ENCODE measurements at places on chromosomes 1 and 21. TPM values are rescaled to one million over a fixed set of nuclear protein-coding genes. Genes with fewer than 3 reads are reported as not detected.

The DPT gene
- not detected for total RNA-seq

The ATP6V1G3 gene
- not detected for total RNA-seq

DNA sequence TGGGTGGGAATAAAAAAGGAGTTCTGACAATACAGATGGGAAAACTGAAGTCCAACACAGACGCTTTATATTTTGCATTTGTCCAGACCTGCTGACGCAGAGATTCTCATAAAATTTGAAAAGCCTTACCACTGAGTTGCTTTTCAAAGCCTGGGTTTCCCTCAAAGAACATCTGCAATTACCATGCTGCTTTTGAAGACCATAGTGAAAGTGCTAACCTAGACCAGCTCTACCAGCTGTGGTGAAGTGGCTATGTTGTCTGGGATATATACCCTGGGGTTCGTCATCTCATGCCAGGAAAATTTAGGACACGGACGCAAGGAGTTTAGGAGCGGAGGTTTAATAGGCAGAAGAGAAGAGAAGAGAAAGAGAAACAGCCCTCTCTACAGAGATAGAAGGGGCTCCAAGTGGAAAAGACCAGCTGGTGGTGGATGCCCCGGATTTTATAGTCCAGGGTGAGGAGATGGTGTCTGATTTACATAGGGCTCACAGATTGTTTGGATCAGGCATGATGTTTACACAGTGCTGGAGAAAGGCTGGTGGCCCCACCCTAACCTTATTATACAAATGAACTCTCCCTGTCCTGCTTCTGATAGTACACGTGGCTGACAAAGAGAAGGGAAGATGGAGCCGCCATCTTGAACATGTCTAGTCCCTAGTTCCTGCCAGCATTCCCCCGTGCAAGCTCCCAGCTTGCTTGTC lies 73.8 kb downstream of the AK4 start:
- no peak for DNase-seq
- no peaks in the 10 kb centered on the region for H3K27me3 ChIP-seq
- H3K36me3 ChIP-seq: peaks cover 5% of the 10 kb centered on the region
- H3K4me3 ChIP-seq: no peak overlapping the region
- H3K27ac ChIP-seq: no peak overlapping the region

GRCh38 chr1:90193116-90193515 lies 198.2 kb downstream of the ZNF326 start:
- no peak for DNase-seq
- no peak overlapping the region for H3K4me3 ChIP-seq

GRCh38 chr1:51799372-51799771 lies 79.2 kb downstream of the NRDC start:
- peaks cover 60% of the 10 kb centered on the region for H3K36me3 ChIP-seq
- DNase-seq: no peak

- H3K27ac ChIP-seq: no peak overlapping the region
- DNase-seq: no peak
- no peaks in the 10 kb centered on the region for H3K4me1 ChIP-seq
- peaks cover 10% of the 10 kb centered on the region for H3K27me3 ChIP-seq
- no peaks in the 10 kb centered on the region for H3K36me3 ChIP-seq
- H3K4me3 ChIP-seq: no peak overlapping the region
Observed at GRCh38 chr1:36938819-36939218, 95.5 kb downstream of the GRIK3 start.
